Stimulated activated CD4-positive, alpha-beta T cell treated with anti-CD3 and anti-CD28 coated beads, Interleukin-1b, Interleukin-23, amount 100 ng/mL, for 1 hour (primary cell): ENCODE measurements at places on chromosomes 7 and 10.

- DNase-seq = no peak
Measured at GRCh38 chr7:16791071-16791470, 13.7 kb downstream of the AGR2 start.

DNA sequence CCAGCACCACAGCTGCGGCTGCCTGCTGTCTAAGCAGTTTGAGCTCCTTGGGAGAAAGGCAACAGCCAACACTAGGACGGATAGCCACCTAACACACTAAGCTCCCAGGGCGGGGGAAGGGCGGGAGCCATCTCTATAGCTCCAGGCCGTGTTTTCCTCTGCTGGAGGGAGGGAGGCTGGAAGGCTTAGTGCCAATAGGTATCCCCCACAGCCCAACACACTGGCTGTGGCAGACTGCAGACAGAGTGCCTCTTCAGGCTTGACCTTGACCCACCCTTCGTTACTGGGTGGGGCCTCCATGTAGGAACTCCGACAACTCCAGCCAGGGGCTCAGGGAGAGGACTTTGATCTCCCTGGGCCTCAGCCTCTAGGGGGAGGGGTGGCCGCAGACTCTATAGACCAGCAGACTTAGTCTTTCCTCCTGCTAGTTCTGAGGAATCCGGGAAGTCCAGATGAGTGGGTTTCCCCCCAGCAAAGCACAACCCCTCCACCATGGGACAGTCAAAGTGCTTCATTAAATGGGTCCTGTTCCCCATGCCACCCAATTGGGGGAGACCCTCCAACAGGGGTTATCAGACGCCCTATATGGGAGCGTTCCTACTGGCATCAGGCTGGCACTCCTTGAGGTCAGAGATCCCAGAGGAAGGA is 314.4 kb upstream of the MKI67 start:
- no peak for DNase-seq

- no peak for DNase-seq
Measured at GRCh38 chr10:123666318-123667236, at the start of gene GPR26. Gene GPR26, plus strand, starts transcription at chr10:123666355. Its CDS starts 53 bp downstream, at chr10:123666408.

GRCh38 chr10:56874950-56875349 is 513.9 kb upstream of the ZWINT start:
- DNase-seq = no peak

DNA sequence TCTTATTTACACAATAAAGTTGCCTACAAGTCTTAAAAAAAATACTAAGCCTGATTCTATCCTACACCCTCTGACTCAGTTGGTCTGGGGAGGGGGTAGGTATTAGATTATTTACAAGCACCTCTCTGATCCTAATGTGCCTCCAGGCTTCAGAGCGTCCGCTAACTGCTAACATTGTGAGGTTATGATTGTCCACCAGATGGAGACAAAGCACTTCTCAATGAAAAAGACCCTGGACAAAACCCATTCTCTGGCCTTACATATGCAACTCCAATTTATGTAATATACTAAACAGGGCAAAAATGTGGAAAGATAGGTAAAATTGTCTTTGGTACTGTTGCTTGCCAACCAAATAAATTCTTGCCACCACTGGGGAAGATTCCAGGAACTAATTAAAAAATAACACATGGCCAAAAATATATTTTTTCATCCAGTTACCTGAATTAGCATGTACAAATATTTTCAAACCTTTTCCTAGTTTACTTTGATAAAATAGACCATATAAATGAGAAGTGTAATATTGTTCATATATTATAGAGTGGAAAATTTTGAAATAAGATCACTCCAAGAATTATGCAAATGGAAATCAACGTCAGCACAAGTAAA is 92.4 kb downstream of the KIF20B start:
- DNase-seq = no peak

- no peak for DNase-seq
Measured at GRCh38 chr10:33287112-33287511, 47.4 kb downstream of the NRP1 start.

- no peak for DNase-seq
Measured at GRCh38 chr7:154836021-154836448, 166.9 kb downstream of the PAXIP1 start.
